ENCODE measurements at places on chromosomes 16 and 17. TPM values are rescaled to one million over a fixed set of nuclear protein-coding genes. Genes with fewer than 3 reads are reported as not detected.

DNA sequence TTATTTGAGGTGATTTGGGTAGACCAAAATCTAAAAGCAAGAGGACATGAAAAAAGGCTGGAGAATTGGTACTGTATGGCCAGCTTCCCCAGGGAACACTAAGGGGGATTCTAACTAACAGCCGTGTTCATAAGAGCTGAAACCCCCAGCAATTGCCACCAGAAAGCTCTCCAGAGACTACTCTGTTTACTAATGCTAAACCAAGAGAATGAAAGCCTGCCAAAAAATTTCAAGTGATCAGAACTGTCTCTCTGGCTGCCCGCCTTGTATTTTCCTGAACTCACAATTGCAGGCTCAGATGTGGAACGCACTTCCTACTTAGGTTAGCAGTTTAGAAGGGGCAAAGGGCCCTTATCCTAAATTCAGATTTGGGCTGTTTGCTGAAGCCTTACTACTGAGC lies 24.1 kb downstream of the MYH10 start:
- DNase-seq = no peak
- H3K4me3 ChIP-seq = peak overlapping the region; percentile 14
- peak overlapping the region; percentile 68 for H3K27ac ChIP-seq
- H3K4me1 ChIP-seq = no peaks in the 10 kb centered on the region

GRCh38 chr16:58230259-58230658 lies 32.4 kb upstream of the CSNK2A2 start:
- DNase-seq = no peak
- no peaks in the 10 kb centered on the region for H3K27me3 ChIP-seq
- H3K36me3 ChIP-seq = no peaks in the 10 kb centered on the region
- no peak overlapping the region for H3K27ac ChIP-seq
- H3K4me1 ChIP-seq = no peaks in the 10 kb centered on the region

DNA sequence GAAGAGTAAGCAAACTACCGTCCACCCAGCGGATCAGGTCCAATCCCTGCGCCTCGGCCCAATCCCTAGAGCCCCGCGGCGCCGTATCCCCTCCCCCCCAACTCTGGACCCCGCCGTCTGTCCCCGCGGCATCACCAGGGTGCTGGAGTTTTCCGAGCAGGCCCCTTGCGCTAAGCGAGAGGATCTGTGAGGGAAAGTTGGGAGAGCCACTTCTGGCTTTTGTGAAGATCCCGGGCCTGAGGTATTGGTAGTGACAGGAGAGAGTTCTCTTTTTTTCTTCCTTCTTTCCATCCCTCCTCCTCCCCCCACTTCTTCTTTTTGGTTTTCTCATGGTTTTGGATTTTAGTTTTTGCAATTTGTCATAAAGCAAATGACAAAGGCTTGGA lies 3.5 kb upstream of the DLX4 start:
- H3K4me1 ChIP-seq = peaks cover 42% of the 10 kb centered on the region
- no peaks in the 10 kb centered on the region for H3K36me3 ChIP-seq

GRCh38 chr16:88705801-88706228 lies 393 bp downstream of the RNF166 start:
- H3K27me3 ChIP-seq = no peaks in the 10 kb centered on the region
- H3K4me3 ChIP-seq = peak overlapping the region; percentile 99
- peaks cover 61% of the 10 kb centered on the region for H3K4me1 ChIP-seq
- H3K27ac ChIP-seq = peak overlapping the region; percentile 80
- H3K36me3 ChIP-seq = no peaks in the 10 kb centered on the region

- H3K36me3 ChIP-seq = peaks cover 42% of the 10 kb centered on the region
- DNase-seq = peak; percentile 91
- H3K4me3 ChIP-seq = no peak overlapping the region
- no peaks in the 10 kb centered on the region for H3K4me1 ChIP-seq
Measured at GRCh38 chr17:75845058-75845711, 981 bp upstream of the UNC13D start.

DNA sequence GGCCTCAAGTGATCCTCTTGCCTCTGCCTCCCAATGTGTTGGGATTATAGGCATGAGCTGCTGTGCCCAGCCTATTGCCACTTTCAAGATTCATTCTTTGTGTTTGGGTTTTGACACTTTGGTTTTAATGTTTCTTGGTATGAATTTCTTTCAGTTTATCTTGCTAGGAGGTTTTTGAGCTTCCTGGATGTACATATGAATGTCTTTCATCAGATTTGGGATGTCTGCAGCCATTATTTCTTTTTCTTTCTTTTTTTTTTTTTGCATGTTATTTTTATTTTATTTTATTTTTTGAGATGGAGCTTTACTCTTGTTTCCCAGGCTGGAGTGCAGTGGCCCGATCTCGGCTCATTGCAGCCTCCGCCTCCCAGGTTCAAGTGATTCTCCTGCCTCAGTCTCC lies 18.5 kb downstream of the MRPL45 start:
- no peaks in the 10 kb centered on the region for H3K4me1 ChIP-seq
- H3K27ac ChIP-seq = no peak overlapping the region
- no peaks in the 10 kb centered on the region for H3K27me3 ChIP-seq
- H3K4me3 ChIP-seq = no peak overlapping the region
- DNase-seq = no peak
- H3K36me3 ChIP-seq = no peaks in the 10 kb centered on the region

DNA sequence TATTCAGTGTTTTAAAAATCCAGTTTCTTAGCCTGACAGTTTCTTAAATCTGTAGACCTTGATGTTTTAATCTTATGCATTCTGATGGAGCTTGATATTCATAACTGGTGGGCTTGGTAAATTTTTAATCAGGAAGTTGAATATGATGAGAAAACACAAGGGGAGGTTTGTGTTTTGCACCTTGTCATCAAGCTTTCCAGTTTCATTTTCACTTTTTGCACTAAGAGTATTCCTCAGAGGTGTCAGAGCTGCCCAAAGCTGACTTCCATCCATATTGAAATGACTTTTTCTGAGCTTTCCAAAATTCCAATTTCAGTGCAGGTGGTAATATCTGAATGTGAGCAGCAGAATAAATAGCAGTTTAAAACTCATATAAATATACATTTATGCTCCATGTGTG lies 555.0 kb upstream of the RBFOX1 start:
- no peak for DNase-seq
- no peak overlapping the region for H3K4me3 ChIP-seq
- H3K27me3 ChIP-seq = no peaks in the 10 kb centered on the region
- H3K27ac ChIP-seq = no peak overlapping the region
- no peaks in the 10 kb centered on the region for H3K4me1 ChIP-seq

DNA sequence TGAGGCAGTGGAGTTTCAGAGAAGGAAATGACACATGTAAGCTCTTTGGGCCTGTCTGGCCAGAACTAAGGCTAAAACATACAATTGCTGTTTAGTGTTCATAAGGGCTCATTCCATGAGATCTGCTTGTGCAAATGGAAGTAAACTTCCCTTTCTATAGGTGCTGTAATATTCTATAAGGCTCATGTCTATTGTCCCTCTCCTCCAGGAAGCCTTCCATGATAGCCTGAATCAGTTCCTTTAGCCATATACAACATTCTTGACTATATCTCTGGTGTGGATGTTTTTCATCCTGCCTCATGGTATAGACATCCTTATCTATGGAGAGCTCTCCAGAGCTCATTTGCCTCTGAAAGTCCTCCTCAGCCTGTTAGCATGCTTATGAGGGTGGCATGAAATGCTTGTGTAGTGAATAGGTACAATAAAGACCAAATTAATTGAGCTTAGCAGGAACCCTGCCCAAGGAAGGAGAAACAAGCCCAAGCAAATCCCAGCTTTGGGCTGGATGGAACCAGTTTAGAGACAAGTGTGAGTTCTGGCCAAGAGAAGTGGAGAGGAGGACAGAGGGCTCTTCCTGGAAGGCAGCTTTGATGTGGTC lies 1.6 kb upstream of the ETV4 start:
- no peak overlapping the region for H3K27ac ChIP-seq
- H3K36me3 ChIP-seq = no peaks in the 10 kb centered on the region
- H3K27me3 ChIP-seq = no peaks in the 10 kb centered on the region
- no peak overlapping the region for H3K4me3 ChIP-seq

- DNase-seq = no peak
- no peaks in the 10 kb centered on the region for H3K36me3 ChIP-seq
- H3K27ac ChIP-seq = peak overlapping the region; percentile 35
- no peaks in the 10 kb centered on the region for H3K27me3 ChIP-seq
- peaks cover 59% of the 10 kb centered on the region for H3K4me1 ChIP-seq
- no peak overlapping the region for H3K4me3 ChIP-seq
Measured at GRCh38 chr16:49839017-49839825, 16.7 kb downstream of the ZNF423 start.

- H3K27me3 ChIP-seq = no peaks in the 10 kb centered on the region
- no peak for DNase-seq
- no peak overlapping the region for H3K4me3 ChIP-seq
- no peaks in the 10 kb centered on the region for H3K4me1 ChIP-seq
Measured at GRCh38 chr17:4463818-4464476, 30.2 kb downstream of the SPNS3 start.

GRCh38 chr16:57268804-57269800 lies 15.4 kb downstream of the PLLP start:
- H3K27ac ChIP-seq = peak overlapping the region; percentile 68
- H3K4me1 ChIP-seq = peaks cover 47% of the 10 kb centered on the region
- H3K36me3 ChIP-seq = no peaks in the 10 kb centered on the region
- no peaks in the 10 kb centered on the region for H3K27me3 ChIP-seq
- peak; percentile 84 for DNase-seq

GRCh38 chr17:71793518-71793917 lies 327.3 kb upstream of the SOX9 start:
- no peaks in the 10 kb centered on the region for H3K36me3 ChIP-seq
- H3K4me3 ChIP-seq = no peak overlapping the region
- no peak overlapping the region for H3K27ac ChIP-seq
- H3K27me3 ChIP-seq = no peaks in the 10 kb centered on the region

- no peak for DNase-seq
- no peaks in the 10 kb centered on the region for H3K27me3 ChIP-seq
- H3K36me3 ChIP-seq = no peaks in the 10 kb centered on the region
- H3K4me3 ChIP-seq = no peak overlapping the region
- H3K27ac ChIP-seq = peak overlapping the region; percentile 70
- peaks cover 5% of the 10 kb centered on the region for H3K4me1 ChIP-seq
Measured at GRCh38 chr17:75091855-75092327, 4.1 kb downstream of the SLC16A5 start.

SP6 gene
- 2.7 TPM for total RNA-seq

KCNJ2 gene
- total RNA-seq = 10.7 TPM

CCL4L2 gene
- total RNA-seq = 0.39 TPM

EVPLL gene
- not detected for total RNA-seq

UTS2R gene
- 0.44 TPM for total RNA-seq

SULT1A3 gene
- total RNA-seq = 7.4 TPM

CACNA1G gene
- 6.2 TPM for total RNA-seq

SSTR5 gene
- 14.1 TPM for total RNA-seq
